ENCODE measurements at places on chromosomes 3 and 15.

GRCh38 chr3:49703956-49704355 lies 14.6 kb downstream of the RNF123 start:
- DNase-seq = no peak

- DNase-seq = no peak
Measured at GRCh38 chr15:56031836-56032235, 38.4 kb upstream of the NEDD4 start.

- DNase-seq = peak; percentile 97
Measured at GRCh38 chr3:21163956-21164355, 587.1 kb downstream of the ZNF385D start.

GRCh38 chr15:91855684-91856489 lies 2.4 kb downstream of the SLCO3A1 start:
- peak; percentile 84 for DNase-seq

- DNase-seq = no peak
Measured at GRCh38 chr15:46117071-46117470, 482.2 kb downstream of the SQOR start.

- no peak for DNase-seq
Measured at GRCh38 chr3:86239946-86240345, 751.0 kb downstream of the VGLL3 start.

DNA sequence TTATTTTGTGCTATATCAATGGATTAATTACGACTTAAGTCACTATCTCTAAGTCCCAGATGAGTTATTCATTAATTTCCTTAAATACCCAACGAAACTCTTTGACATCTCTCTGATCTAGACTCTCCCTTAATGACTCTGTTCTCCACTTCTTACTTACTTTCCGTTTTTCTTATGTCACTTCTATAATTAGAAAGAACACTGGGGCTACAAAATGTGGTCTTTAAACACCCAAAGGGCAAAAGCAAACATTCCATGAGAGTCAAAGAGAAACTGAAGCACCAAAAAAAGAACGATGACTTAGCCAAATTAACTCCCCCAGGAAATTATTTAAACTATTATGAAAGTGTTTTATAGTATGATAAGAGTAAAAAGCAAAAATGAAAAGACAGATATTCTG lies 166.4 kb upstream of the UBE2E2 start:
- no peak for DNase-seq

DNA sequence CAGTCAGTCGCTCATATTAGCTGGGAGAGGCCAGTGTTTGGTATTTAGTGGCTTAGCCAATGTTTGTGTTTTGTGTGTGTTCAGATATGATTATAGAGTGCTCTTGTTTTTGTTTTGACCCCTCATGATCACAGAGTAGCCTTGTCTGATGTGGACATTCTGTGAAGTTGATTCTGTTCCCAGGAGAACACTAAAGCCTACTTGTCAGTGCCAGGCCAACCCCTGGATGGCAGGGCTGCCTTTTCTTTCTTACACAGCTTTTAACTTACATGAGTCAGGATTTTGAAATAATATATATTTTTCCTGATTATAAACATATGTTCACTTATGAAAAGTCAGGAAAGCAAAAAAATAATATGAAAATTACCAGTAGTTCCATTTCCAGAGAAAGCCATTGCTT lies 11.9 kb downstream of the CFAP161 start:
- no peak for DNase-seq

- DNase-seq = no peak
Measured at GRCh38 chr3:186598108-186598784, 14.6 kb upstream of the AHSG start.

DNA sequence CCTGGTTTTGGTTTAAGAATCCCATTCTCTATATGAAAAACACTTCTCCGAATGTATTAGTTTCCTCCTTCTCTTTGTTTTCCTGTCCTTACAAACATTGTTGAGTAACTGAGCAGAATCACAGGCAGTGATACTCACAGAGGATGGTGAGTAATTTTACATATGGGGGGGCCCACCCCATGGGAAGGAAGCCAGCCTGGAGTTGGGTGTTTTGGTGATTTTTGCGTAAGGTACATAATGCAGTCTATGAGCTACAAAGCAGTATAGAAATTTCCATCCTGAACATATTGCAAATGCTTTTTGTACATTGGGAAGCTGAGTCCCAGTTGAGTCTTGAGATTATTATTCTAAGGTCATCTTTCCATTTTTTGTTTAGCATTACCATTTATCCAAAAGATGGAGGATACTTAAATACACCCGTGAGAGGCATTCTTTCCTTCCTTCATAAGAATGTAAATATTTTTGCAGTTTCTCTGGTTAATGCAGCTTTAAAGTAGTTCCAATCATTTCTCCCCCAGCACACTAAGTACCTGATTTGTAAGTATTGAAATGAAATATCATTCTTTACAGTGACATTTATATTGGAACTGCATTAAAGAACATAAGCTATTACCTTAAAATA lies 476.8 kb downstream of the AGBL1 start:
- no peak for DNase-seq

- no peak for DNase-seq
Measured at GRCh38 chr15:36766449-36766848, 187.0 kb downstream of the CDIN1 start.

DNA sequence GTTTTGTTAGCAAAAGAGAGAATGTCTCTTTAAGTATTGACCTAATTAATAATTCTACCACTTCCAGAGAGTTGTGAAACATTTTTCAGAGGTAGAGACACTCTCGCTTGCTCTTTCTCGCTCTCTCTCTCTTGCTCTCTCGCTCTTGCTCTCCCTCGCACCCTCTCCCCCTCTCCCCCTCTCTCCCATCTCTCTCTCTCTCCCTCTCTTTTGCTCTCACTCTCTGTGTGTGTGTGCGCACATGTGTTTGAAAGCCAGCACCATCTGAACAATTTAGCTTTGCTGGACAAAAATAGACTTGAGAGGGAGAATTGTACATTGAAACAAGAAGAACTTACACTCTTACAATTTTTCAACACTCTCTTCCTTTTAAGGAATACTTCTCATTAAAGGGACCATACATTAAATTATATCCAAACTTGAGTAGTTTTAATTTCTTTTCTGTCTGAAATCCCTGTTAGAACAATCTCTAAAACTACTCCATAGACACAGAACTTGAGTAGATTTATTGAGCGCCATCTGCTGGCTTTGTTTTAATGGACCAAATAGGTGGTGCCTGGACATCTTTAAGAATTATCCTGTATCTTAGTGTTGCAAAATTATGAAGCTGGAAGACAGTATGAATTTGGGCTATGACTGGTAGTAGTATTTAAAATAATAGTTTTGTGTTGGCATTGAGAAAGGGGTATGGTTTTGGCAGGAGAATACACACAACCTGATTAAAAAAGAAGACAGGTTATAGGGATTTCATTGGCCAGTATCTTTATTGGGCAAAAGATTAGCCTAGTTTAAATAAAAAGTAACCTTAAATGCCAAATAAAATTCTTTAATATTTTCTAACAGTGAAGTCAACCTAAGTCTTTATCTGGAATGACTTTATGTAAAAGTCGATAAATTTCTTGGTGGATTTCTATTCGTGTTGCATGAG lies 124.6 kb downstream of the AKAP13 start:
- peak; percentile 52 for DNase-seq

DNA sequence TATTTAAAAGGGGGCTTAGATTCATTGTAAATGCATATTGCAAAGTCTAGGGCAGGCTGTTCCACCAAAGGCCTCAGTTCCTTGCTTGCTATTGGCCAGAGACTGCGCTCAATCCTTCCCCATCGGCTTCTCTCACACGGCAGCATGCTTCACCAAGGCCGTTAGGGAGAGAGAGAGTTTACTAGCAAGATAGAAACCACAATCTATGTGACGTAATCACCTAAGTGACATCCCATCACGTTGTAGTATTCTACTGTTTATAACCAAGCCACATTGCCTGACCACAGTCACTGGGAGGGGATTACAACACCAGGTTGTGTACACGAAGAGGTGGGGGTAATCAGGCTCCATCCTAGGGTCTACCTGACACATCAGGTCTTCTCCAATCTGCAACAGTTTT lies 16.0 kb upstream of the NPAP1 start:
- DNase-seq = no peak

DNA sequence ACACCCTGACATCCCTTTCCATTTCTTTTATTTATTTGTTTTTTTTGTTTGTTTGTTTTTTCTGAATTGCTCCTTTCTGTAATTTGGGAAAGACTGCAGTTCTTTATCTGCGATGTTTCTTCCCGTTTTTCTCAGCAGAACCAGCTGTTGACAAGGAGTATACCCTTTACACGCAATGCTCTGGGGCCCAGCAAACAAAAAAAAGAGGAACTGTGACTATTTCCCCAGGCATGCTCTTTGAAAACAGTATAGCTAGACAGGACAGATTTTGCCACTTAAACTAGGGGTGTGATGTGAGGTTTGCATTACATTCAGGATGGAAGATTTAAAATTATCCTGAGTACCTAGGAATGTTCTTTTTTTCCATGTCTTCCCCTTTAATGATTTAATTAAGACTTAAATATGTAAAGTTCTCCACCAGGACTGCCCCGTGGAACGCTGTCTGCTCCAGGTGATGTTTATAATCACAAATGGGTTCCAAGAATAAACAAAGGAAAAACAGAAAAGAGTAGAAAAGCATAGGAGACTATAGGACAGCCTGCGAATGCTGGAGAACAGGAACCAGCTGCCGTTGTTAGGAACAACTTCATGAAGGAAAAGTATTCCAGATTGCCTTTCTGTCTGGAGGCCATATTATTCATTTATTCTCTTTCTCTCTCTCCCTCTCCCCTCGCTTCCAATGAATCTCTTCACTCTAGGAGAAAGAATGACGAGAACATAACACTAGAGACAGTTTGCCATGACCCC lies 43.3 kb downstream of the TGFBR2 start:
- no peak for DNase-seq

DNA sequence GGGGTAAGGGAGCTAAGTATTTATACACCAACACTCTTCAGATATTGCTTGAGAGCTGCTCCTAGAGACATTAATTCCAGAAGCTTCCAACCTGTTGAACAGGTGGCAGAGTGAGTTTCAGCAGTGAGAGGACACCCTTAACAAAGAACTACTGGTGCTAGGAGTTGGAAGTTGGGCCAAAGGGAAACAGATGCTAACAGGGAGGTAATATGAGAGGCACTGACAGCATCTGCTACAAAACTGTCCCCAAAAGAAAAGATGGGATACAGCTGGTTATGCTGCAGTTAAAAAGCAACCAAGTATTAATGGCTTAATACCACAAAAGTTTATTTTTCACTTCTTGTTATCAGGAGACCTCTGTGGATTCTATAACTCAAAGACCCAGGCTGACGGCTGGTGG lies 104.5 kb upstream of the SATB1 start:
- DNase-seq = no peak
